AG04450 (cell line): ENCODE measurements at places on chromosomes 1 and 21.

GRCh38 chr1:10014016-10014415 lies 17.0 kb downstream of the RBP7 start:
- no peak for DNase-seq

DNA sequence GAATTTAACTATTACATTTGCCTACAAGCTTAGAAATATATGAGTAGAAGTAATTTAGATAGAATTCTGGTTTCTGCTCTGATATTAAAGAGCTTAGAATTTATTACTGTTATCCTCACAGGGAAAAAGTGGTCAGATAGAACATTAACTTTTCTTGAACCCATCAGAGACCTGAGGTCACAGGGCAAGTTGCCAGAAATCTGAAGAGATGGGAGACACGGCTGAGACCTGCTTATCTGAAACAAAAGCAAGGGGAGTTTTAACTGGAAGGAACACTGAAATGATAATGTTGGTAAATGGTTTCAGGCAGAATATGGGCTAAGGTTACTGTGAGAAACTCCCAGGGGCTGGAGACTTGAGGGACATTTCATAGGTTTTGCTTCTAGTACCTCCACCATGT lies 28.0 kb upstream of the USP25 start:
- DNase-seq: no peak

DNA sequence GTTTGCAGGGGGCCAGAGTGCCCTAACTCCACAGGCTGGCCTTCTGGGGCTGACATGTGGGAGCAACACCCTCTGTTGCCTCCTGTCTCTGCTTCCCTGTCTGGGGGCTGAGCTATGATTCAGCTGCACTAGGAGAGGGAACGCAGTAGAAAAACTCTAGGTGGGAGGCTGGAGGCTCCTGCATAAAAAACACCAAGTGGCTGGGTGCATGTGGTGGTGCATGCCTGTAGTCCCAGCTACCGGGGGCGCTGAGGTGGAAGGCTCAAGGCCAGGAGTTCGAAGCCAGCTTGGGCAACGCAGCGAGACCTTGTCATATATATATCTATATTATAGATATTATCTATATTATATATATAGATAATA lies 5.6 kb downstream of the KIF17 start:
- no peak for DNase-seq

DNA sequence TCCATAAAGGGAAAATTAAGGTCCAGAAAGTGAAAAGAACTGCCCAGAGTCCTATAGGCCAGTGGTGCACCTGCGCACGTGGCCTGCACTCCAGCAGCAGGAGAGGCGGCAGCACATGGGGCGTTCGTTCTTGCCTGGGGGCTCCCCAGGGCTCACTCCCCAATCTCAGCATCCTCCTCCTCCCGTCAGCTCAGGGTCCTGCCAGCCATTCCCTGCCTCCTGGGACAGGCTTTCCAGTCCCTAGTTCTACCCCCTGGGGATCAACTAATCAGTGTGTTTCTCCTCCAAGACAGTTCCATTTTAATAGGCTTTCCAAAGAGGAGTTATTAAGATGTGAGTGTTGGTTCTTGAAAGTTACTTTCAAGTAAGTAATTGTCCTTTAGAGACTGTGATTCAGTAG lies 1.2 kb upstream of the A3GALT2 start:
- no peak for DNase-seq

GRCh38 chr1:212952641-212952976 lies 2.3 kb downstream of the VASH2 start:
- no peak for DNase-seq

DNA sequence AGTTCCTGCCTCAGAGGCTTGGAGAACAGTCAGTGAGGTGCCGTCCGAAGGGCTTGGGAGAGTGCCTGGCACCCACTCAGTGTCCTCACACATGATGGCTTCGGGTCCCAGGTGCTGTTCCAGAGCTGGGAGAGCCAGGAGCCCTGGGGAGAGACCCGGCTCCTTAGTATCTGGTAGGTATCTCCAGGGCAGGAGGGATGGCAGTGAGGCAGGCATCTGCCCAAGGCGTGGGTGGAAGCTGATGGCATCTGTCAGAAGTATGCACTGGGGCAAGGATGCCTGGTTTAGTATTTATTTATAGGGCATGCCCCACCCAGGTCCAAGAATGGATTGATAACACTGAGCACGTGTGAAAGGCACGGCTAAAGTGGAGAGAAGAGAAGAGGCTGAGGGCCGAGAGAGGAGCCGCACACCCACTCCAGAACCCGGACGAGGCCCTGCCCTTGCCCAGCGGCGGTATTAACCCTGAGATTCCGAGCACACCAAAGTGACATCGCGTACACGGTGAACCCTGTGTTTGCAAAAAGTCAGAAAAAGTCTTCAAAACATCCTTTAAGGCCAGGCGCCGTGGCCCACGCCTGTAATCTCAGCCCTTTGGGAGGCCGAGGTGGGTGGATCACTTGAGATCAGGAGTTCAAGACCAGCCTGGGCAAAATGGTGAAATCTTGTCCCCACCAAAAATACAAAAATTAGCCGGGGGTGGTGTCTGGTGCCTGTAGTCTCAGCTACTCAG lies 2.4 kb downstream of the TP73 start:
- no peak for DNase-seq

- DNase-seq: no peak
These were observed 51.8 kb downstream of the RUNX1 start for GRCh38 chr21:34997294-34997693.

GRCh38 chr21:19523746-19524145 lies 1120.2 kb upstream of the TMPRSS15 start:
- no peak for DNase-seq

- DNase-seq: no peak
These were observed 4.2 kb upstream of the KIFAP3 start for GRCh38 chr1:170078610-170079189.

DNA sequence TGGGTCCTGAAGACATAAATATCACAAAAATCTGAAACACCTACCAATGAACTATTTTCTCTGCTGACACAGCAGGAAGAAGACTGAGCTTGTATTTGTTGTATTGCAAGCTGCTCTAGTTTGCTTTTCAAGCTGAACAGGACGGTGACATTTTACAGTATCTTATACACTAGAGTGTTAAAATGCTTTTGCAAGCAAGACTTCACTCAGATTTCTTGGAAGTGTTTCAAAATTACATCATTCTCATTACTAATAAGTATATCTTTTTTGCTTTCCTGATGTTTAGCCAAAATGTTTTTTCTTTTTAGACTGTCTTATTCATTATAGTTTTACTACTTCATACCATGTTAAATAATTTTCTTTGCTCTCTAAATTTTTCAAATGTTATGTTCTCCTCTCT lies 427.1 kb upstream of the CXADR start:
- no peak for DNase-seq

GRCh38 chr1:229152311-229152710 lies 118.6 kb upstream of the RAB4A start:
- no peak for DNase-seq

- DNase-seq: no peak
These were observed 2.4 kb upstream of the ELF3 start for GRCh38 chr1:202007805-202008489.

DNA sequence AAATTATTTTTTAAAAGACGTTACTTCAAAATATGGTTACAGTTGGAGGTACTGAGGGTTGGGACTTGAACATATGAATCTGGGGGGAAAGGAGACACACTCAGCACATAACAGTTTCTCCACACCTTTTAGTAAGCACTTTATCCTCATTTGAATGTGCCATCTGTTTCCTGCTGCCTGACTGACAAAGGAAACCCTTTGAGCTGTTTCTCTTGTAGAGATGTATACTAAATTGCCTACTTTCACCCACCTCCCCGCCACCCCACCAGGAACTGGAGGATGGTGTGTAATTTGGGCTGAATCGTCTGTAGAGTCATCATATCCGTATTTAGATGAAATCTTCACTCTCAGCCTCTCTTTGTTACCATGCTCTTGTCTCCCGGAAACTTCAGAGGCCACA lies 108.1 kb downstream of the KAZN start:
- no peak for DNase-seq

DNA sequence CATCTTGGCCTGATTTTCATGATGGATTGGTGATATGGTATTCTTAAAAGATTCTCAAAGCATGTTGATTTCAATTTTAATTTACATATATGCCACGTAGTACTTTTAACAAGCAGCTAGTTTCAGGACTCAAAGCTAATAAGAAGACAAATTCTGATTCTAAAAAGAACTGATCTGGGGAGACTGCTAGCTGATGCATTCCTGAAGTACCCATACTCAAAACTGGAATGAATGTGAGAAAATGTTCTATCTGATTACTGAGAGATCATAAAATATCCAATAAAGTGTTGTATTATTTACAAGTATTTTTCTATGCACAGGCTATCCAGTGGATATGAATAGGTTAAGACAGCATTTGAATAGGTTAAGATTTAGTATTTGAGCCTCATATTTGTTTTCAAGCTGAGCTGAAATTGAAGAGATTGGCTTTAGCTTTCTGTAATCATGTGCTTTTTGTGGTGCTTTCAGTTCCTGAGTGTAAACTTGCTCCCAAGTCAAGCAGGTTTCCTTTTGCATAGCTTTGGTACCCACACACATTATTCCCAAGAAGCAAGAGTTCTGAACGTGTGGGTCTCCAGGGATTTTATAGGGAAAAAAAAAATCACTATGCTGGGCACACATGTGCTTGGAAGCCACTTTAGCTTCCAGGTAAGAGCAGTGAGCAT lies 114.1 kb downstream of the VPS13D start:
- DNase-seq: no peak

- no peak for DNase-seq
These were observed 836.5 kb upstream of the CXADR start for GRCh38 chr21:16676391-16676790.

DNA sequence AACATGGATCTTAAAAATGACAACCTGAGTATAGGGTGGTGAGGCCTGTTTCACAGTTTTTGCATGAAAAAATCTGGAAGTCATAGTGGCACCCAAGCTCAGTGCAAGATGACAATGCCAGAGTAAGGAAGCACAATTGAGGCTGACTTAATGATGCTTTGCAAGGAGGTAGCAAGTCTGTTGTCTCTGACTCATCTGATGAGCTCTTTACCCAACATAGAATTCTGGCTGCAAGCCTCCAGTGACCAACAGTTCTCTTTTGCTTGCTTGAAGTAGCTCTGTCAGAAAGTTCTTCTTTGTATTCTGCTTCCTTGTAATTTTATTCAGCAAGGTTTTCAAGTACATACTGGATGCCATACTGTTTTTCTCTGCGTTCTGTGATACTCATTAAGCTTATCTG lies 117.1 kb downstream of the FOXD2 start:
- no peak for DNase-seq

DNA sequence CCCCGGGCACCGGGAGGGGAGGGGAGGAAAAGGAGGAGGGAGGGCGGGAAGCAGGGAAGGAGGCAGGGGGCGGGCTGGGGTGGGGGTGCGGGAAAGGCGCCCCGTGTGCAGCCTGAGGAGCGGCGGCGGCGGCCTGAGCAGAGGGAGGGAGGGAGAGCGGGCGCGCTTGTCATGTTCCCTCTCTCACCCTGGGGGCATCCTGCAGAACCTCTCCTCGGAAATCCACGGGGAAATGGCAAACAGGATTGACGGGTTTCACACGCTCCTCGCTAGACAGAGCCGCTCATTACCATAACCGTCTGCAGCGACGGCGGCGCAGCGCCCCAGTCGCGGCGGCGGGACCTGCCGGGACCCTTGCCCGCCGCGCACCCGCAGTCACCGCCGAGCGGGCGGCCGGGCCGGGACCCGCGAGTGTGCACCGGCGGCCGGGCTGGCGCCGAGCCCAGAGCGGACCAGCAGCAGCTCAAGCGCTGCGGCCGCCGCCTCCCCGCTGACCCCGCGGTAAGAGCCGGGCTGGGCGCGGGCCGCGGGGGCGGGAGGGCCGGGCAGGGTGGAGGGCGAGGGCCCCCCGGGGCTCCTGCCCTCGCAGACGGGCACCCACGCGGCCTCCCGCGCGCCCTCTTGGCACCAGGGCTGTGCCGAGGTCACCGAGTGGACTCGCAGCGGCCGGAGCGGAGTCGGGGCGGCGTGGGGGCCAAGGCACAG lies at the start of gene SERTAD4:
TSS of gene SERTAD4 (plus strand) at position 286 of the 705 bp plus-strand sequence. CDS start 5,165 bp downstream, outside the sequence.
- DNase-seq: no peak

DNA sequence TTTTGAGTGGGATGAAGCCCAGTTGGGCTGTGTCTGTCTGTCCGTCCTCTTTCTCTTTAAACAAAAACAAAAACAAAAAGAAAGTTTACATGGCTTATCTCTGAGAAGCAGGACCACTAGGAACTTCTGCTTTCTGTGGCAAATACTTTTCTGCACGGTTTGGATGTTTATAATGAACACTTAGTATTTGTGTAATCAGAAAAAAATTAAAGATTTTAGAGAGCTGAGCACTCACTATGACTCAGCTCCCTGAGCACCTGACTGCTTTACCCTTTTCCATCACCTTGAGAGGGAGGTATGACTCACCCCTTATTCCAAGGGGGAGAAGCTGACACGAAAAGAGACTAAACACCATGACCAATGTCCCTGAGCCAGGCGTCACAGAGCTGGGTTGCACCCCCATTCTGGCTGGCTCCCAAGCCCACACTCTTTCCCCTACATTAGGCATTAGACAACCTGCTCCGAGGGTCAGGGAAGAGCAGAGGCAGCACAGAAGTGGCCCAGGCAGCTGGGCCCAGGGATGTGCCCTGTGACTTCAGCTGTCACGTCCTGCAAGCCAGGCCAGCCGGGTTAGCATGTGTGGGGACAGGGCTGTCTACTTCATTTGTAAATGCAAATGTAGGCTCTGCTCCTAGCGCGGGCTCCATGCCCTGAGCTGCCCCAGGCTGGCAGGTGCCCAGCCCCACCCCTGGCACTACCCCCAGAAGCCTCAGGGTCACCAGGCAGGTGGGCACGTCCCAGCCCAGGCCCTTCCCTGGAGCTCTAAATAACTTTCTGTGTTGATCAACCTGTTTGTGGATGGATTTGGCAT lies 30.4 kb downstream of the RAP1GAP start:
- no peak for DNase-seq

DNA sequence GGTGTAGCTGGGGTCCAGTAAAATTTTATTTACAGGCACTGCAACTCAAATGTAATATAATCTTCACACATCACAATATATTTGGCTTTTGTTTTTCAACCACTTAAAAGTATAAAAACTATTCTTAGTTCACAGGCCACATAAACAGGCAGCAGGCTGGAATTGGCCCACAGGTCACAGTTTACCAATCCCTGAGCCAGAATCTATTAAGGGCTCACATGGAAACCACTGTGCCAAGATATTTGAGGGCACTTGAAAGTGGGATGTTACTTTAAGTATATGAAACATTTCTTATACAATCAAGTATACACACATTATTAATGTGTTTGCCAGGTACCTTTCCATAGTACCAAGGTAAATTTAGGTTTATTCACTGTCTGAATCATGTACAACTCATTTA lies 71.9 kb upstream of the PRDX6 start:
- no peak for DNase-seq

DNA sequence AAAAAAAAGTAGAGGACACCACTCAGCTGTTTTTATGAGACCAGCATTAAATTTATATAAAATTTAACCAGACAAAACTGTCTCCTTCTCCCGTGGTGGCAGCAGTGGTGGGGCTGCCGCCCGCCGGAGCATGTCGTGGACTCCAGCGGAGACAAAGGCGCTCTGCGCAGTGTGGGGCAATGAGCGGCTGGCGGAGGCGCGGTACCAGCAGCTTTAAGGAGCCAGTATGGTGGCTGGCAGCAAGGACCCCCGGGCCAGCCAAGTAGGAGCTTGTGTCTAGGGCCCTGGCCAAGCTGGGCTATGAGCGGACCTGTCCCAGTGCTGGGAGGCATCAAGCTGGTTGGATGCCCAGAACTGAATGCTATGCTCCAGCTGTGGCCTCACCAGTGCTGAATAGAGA lies 2102.9 kb downstream of the NCAM2 start:
- no peak for DNase-seq

GRCh38 chr1:119565131-119565772 lies 58.2 kb downstream of the HSD3B1 start:
- no peak for DNase-seq
